ENCODE measurements at places on chromosomes 3 and 15.

GRCh38 chr3:33941804-33942203, 143.4 kb downstream of the PDCD6IP start:
- no peak for DNase-seq

DNA sequence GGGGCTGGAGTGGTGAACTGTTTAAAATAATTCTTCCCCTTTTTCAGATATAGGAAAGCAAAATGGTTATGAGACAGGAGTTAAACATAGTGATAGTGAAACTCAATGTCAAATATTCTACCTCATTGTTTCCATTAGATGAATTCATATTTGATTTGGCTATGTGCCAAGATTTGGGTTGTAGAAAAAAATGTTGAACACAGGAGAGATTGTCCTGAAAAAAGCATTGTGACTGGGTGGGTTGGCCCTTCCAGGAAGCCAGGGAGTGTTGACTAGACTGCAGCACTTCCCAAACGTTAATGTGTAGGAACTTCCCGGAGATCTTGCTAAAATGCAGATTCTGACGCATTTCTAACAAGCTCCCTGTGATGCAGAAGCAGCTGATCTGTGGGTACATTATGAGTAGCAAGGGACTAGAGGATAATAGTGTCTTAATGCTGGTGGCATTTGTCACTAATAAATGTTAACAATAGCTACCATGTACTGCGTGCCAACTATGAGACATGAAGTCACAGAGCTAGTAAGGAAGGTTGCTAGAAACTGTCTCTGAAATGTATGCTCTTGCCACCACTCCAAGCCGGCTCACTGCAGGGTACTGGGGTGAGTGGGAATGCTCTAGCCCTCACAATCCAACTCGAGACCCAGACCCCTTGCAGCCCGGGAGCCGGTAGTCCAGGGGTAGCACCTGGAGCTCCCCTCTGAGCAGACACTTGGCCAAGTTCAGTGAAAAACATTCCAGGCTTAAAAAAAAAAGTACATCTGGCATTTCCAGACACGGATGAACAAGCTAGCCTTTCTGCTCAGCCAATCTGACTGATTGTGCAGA, 120.6 kb downstream of the CD47 start:
- DNase-seq, result peak; percentile 24

DNA sequence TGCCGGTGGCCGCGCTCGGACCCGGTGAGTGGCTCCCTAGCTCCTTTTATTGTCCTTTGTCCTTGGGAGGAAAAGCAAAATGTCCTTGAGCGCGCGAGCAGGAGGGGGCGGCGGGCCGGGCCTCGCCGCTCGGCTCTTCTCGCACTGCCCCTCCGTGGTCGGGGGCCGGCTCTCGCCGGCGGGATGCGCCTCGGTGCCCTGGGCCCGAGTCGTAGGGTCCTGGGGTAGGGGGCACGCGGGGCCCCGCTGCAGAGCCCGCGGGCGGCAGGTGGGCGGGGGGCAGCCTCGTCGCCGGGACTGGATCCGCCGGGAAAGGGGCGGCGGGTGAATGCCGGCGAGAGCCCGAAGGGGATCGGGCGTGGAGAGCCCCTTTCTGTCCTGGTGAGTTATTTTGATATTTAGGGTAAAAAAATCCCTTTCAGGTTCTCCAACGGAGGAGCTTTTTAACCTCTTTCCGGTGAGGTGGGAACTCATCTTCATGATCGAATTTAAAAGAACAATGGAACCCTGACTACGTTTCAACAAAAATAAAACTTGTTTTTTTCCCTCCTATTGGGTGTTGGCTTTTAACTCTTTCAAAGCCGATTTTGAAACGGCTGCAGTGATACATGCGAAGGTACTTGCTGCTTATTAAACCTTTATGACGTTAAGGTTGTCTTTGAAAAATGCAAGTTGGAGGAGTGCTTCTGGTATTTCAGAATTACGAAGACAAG, 16.8 kb upstream of the CHD2 start:
- no peak for DNase-seq

GRCh38 chr3:16419640-16420241, 93.8 kb downstream of the RFTN1 start:
- no peak for DNase-seq

Data from NCI-H1092 treated with DMSO at 0.1 percent for 48 hours (cell line).